ENCODE measurements at places on chromosomes 4 and X. TPM values are rescaled to one million over a fixed set of nuclear protein-coding genes. Genes with fewer than 3 reads are reported as not detected.

DNA sequence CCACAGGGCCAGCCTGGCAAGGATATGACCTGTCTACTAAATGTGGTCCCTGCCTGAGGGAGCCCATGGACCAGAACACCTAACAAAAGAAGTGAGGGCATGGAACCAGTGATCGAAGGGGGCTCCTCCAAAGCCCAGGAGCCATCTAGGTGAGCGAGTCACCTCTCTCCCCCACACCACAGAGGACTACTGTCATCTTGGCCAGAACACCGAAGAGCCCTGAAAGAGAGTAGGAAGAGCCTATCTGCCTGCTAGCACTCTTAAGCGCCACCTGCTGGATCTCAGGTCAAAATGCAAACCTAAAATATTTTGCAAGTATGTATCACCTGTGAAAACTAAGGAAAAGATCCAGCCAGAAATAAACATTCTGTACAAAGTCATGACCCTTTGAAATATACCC lies 137.9 kb upstream of the ZXDB start:
- no peak for DNase-seq
- H3K4me1 ChIP-seq: no peaks in the 10 kb centered on the region
- H3K4me3 ChIP-seq: no peak overlapping the region
- peaks cover 3% of the 10 kb centered on the region for H3K27me3 ChIP-seq

ANOS1 gene
- total RNA-seq: 16.7 TPM

- H3K27ac ChIP-seq: no peak overlapping the region
- DNase-seq: no peak
- H3K4me3 ChIP-seq: no peak overlapping the region
These were observed 39.5 kb upstream of the RASL11B start for GRCh38 chr4:52822583-52822971.

DNA sequence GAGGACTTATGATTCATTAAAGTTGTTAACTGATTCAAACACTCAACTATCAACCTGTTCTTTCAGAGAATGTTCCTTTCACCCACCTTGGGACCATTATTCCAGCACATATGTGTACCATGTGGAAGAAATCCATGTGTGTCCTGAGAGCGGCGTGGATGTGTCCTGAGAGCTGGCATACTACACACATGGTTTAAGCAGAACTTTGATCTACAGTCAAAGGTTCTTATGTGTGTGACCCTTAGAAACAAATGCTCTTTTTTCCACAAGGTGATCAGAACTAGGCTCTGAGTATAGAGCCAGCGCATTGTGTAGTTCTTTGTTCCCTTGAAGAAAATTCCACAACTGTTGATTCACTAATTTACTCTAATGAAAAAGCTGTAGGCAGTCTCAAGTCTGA lies 332.0 kb downstream of the NR3C2 start:
- no peak overlapping the region for H3K4me3 ChIP-seq
- DNase-seq: no peak
- peaks cover 7% of the 10 kb centered on the region for H3K36me3 ChIP-seq

NMU gene
- total RNA-seq: 1.2 TPM

- no peaks in the 10 kb centered on the region for H3K27me3 ChIP-seq
- H3K4me3 ChIP-seq: no peak overlapping the region
- H3K27ac ChIP-seq: no peak overlapping the region
These were observed 12.7 kb downstream of the ART3 start for GRCh38 chr4:76087007-76087769.
